DMS153 (cell line): ENCODE measurements at places on chromosomes 4 and X.
A peak's percentile ranks its signal among the peaks of the same experiment; 100 is the strongest.

DNA sequence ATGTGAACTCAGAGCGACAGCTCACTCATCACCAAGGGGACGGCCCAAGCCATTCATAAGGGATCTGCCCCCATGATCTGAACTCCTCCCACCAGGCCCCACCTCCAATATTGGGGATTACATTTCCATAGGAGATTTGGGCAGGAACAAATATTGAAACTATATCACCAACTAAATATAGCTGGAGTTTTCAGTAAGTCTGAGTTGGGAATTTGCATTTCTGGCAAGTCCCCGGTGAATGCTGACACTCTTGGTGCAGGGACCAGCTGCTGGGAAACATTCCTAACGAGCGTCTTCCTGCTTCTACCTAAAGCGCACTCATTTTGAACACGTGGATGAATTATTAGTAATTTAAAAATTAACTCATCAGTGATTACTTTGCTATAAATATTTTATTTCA is 13.2 kb downstream of the CLDN34 start:
- DNase-seq: no peak

DNA sequence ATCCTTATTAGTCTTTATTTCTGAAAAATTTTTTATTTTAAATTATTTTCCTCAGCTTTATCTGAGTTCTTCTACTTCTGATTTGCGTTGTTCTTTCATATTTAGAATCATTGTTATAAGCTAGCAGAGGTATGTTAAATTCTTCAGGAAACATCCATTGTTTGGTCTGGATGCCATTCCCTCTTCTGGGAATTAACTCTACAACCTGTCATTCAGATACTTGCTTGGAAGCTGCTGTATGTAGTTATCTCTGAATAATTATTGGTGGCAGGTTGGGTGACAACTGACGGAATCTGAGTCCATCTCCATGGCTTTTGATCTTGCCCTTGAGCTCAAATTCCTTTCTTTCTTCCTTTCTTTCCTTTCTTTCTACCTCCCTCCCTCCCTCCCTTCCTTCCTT is 61.9 kb downstream of the DDIT4L start:
- DNase-seq: no peak

GRCh38 chrX:121921258-121921657 is 873.8 kb downstream of the GLUD2 start:
- DNase-seq: no peak

GRCh38 chr4:37685823-37686372 is 278 bp downstream of the RELL1 start:
- DNase-seq: no peak

DNA sequence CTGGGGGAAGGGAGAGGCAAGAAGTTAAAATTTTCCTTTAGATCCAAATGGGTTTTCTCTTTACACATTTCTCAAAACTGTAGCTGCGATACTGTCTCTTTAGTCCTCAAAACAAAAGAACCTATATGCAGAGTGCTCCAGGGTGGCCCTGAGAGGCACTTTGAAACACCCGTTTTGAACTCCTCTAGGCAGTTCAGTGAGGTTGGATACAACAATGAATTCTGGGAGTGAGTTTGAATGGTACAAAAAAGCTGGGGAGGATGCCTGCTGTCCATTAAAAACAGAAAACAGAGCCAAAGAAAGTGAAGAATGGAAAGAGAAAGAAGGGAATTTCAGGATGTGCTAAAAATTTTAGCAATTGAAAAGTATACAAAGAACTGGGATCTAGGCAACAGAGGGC is 23.1 kb downstream of the ENOX2 start:
- DNase-seq: no peak

- DNase-seq: peak; percentile 48
Observed at GRCh38 chr4:31045151-31045550, 325.0 kb downstream of the PCDH7 start.

DNA sequence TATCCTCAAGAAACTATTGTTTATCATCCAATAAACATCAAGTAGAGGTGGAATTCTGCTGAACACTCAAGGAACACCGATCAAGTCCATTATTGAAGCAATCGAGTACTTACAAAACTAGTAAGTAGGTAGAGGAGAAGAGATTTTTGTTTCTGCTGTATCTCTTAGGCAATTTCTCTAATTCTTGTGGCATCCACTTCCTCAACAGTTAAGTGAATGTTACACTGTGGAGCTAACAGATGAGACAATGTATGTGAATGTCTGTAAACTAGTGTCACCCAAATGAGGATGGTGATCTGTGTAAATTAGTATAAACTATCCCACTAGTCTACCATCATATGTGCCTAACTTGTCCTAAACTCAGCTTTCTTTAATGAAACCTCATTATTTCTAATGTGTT is 261.6 kb downstream of the ARHGAP24 start:
- no peak for DNase-seq

DNA sequence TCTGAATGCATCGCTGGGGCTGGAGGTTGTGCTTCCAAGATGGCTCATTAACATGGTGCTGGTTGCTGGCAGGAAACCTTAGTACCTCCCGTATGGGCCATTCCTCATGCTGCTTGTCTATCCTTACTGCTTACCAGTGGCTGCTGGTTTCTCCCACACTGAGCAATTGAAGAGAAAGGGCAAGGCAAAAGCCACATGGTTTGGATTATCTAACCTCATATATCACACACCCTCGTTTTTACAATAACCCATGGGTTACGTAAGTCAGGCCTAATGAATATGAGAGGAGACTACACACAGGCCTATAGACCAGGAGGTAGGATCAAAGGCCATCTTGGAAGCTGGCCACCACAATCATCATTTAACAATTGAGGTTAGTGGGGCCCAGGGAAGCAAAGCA is 141.8 kb upstream of the EDNRA start:
- no peak for DNase-seq

DNA sequence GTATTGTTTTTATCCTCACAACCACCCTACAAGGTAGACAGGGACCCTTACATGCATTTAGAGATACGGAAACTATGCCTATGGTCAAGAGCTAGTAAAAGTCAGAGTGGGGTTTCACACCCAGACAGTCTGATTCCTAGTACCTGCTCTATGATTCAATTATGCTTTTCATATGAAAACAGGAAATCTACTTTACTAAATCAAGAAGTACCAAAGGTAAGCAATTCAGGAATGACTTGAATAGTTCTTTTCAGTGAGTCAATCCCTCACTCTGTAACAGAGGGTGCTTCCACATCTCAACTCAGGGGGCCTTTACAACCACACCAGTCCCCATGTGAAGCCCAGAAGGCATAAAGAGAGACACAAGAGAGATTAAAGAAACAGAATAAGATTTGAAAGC is 191.4 kb downstream of the PPP3CA start:
- DNase-seq: no peak

- no peak for DNase-seq
Observed at GRCh38 chrX:119762718-119763117, 4.3 kb downstream of the SOWAHD start.

GRCh38 chrX:64976673-64977040 is 407 bp upstream of the ZC4H2 start:
- DNase-seq: no peak

DNA sequence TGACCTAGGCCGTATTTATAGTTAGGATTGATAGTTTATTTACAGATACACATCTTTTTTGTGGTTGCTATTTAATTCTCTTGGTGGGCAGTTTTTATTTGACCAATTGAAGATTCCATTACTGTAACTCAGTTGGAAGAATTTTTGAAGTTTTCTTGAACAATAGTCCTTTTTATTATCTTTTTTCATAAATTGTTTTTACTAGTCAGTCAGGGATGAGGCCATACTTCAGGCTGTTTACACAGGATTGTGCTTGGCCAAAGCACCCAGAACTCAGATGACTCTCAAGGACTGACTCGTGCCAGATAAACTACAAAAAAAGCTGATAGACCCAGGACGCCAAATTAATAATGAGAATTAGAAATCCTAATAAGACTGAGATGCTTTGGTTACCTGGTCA is 7.0 kb downstream of the HERC3 start:
- DNase-seq: no peak

DNA sequence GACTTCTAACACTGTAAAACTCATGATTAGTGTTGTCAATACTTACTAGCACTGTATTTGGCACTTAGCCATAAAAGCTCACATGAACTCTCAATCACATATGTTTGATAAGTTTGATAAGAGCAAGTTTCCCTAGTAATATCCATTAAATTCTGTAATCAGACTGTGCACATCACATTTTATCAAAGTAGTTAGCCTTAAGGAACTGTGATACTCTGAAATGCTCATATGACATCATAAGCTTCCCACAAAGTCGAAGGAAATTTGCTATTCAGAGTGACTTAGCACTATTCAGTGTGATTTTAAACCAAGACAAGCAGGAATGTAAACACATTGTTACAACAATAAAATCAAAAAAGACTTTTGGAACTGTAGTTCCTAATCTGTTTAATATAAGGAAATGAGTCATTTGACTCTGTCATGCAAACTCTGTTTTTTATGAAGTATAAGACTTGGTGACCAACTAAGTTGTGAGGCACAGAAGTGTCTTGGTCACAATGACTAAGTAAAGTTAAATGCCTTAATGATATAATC is 6.7 kb downstream of the SLC7A11 start:
- DNase-seq: no peak

DNA sequence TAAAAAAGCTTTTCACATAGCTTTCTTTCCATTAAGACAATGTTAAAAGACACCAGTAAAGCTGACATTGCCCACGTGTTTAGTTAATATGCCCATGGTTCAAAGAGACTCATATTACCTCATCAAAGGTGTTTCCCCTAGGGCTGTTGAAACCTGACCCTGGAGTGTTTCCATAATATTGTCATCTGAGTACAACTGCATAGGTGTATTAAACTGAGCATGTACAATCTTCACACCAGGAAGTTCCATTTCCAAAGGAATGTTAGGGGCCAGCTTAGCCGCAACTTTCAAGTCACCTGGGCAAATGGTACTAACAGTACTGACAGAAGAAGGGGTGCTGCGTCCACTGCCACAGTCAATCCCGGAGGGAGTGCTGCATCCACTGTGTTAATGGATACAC is 27.1 kb downstream of the PDLIM3 start:
- DNase-seq: peak; percentile 75

- no peak for DNase-seq
Observed at GRCh38 chrX:85419293-85419692, 39.8 kb upstream of the POF1B start.

GRCh38 chr4:161303551-161303950 is 860.2 kb downstream of the FSTL5 start:
- no peak for DNase-seq

DNA sequence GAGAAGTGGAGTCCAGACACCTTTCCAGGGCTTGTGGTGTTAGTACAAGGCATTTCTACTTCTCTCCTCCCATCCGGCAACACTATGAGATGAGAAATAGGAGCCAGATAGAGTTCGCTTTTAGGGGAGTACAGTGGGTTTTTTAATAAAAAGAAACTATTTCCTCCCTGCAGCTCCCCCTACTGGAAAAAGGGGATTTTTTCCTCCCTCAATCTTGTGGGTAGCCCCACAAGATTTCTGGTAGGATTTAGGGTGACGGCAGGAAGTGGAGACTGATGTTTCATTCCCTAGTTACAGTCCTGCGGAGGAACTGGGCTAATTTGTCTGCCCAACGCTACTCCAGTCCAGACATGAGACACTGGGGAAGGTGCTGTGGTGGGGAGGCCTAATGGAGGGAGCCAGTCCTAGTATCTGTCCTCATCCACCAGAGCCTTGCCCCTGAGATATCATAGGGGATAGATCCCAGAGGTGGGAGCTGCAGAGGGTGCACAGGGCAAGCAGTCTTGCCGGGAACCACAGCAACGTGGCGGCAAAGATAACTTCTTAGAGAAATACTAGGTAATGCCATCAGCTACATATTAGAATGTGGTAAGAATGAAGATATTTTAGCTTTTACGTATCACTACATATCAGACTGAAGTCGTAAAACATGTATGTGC is 45.5 kb upstream of the PRKG2 start:
- DNase-seq: no peak

GRCh38 chr4:23135792-23136645 is 443.3 kb downstream of the GBA3 start:
- peak; percentile 9 for DNase-seq

DNA sequence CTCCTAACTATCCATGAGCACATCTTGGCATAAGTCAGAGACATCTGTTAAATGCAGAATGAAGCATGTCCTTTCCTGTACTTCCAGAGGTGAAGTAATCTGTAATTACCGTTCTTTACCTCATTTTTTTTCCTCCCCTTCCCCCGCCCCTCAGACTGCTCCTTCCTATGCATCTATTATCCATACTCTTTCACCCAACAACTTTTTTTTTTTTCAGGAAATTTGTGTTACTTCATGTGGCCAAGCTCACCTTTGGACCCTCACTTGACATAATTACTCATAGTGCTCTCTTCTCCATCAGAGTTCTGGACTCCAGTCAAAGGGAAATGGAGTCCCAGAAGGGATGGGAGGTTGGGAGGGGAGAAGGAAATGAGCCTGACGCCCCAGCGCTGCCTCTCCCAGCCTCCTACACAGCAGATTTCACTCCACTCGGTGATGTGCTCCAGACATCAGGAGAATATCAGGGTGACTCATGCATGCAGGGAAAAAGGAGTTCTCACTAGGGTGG is 568.8 kb downstream of the STIM2 start:
- DNase-seq: no peak

DNA sequence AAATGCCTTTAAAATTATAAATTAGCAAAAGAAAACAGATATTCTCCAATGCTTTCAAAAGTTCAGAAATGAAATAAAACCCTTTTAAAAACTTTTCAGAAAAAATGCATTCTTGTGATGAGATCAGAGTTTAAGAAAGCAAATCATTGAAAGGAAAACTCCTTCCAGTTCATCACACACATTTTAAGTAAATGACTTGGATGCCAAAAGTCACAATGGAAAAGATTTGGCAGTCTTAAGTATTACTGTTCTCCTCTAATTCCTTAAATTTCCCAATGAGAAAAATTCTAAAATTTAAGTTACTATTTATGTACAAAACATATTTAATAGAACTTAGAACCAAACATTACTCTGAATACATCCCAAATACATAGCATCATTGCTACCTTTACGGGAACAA is 21.1 kb downstream of the HOPX start:
- no peak for DNase-seq
